ENCODE measurements at places on chromosomes 6 and 20.

- DNase-seq: no peak
These were observed 2.4 kb downstream of the NKX2-2 start for GRCh38 chr20:21511485-21511849.

DNA sequence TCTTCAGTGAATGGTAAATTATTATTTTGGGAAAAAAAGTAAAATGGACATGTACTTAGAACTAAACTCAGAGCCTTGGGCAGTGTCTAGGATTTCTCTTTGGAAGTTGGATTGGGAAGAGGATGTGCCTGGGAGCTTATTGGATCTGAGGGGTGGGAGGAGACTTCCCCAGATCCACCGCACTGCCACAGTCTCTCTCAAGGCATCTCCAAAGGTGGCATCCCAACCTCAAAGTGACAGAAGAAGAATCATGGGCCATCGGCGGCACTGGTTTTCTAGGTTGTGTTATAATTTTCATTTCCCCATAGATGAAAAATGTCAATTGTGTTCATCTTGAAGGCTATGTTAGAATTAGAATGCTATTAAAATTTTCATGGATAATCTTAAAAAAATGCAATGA, 66.8 kb upstream of the CD93 start:
- DNase-seq: no peak

- no peak for DNase-seq
These were observed 82.5 kb downstream of the PREX1 start for GRCh38 chr20:48745330-48745729.

DNA sequence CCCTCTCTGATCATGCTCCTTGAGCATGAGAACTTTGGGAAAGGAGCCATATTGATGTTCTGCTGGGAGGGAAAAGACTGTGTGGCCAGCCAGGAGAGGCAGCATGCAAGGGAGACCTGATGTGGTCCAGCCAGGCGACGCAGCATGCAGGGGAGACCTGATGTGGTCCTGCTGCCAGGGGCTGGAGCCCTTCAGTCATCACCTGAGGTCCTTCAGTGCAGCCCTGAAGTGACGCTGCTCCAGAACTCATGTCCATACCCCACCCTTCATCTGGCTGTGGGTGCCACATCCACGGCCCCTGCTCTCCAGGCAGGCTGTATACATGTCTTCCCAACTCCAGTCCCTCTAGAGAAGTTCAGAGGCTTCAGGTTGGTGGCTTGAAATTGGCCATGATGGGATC, 134.4 kb downstream of the ERMARD start:
- DNase-seq: no peak

- DNase-seq: no peak
These were observed 54.0 kb downstream of the GMPR start for GRCh38 chr6:16292432-16292831.

GRCh38 chr6:120938164-120938875, 396.0 kb downstream of the TBC1D32 start:
- no peak for DNase-seq

DNA sequence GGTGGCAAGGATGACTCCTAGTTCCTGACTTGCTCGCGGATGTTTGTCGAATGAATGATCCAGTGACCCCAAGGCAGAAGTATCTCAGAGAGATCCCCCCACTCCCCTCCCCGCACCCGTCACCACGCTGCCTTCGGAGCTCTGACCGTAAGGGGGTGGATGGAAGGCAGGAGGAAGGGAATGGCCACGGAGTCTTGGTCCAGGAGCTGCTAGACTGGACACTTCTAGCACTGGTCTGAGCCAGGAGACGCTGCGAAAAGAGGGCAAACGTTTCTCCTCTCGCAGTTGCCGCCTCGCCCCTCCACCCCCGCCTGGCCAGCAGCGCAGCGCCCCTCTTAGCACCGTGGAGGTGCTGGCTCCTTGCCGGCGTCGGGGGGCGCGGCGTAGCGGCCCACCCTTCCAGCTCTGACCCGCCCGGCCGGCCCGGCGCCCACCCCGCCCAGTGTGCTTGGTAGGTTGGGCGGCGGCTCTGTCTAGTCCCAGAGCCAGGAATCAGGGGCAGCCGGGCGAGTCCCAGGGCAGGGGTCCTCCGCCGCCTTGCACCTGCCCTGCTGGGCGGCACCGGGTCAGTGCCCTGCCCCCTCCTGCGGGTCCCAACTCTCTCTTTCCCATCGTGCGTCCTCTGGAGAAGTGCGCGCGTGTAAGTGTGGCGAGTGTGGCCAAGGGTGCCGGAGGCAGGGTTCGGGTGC, 2.4 kb upstream of the DBNDD2 start:
- DNase-seq: no peak

GRCh38 chr6:39075010-39075686, 26.6 kb downstream of the GLP1R start:
- DNase-seq: no peak

DNA sequence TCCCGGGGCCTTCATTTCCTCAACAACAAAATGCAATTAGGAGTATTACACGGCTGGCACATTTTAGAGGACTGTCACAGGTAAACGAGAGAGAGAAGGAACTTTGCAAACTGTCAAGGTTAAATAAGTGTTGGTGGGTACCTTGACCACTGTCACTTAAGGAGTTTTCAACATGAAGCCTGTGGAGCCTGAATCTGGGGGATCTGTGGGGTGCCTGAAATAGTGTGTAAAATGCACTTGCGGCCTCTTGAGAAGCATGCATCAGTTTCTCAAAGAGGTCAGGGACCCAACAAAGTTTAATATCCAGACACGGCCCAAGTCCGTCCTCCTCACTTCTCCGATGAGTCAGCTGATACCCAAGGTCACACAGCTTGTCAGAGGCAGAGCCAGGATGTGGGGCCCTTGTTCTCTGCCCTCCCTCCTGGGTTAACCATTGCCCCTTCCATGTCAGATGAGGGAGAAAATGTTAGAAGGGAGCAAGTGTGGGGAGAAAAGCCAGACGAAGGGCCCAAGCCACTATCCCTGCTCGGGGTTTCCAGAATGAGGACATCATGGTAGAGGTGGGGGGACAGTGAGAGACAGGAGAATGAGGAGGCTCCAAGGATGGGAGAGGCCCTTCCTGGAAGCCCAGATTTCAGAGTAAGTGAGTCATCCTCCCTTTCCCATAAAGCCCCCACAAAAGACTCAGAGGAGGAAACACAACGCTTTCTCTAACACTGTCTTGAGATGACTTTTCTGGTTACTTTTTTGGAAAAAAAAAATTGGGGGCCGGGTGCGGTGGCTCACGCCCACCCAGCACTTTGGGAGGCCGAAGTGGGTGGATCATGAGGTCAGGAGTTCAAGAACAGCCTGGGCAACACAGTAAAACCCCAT, 42.2 kb downstream of the C6orf132 start:
- DNase-seq: no peak

DNA sequence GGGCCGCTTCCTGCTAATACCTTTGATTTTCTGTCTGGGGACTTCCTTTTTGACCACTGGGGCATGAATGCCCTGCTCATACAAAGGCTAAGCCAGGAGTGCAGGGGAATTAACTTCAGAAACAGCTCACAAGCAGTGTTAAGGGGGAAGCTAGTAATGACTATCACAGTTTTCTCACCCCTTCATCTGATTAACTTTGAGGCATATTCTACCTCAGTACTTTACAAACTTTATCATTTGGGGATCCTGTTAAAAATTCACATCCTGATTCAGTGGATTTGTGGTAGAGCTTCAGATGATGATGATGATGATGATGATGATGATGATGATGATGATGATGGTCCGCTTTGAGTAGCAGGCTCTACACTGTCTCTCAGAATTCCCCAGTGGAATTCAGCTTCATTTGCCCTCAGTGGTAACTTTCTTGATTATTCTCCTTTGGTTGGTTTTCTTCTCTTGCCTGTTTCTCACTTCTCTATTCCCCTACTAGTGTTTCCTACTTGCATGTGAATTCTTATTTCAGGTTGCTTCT, 78.4 kb upstream of the TMEM170B start:
- DNase-seq: no peak

DNA sequence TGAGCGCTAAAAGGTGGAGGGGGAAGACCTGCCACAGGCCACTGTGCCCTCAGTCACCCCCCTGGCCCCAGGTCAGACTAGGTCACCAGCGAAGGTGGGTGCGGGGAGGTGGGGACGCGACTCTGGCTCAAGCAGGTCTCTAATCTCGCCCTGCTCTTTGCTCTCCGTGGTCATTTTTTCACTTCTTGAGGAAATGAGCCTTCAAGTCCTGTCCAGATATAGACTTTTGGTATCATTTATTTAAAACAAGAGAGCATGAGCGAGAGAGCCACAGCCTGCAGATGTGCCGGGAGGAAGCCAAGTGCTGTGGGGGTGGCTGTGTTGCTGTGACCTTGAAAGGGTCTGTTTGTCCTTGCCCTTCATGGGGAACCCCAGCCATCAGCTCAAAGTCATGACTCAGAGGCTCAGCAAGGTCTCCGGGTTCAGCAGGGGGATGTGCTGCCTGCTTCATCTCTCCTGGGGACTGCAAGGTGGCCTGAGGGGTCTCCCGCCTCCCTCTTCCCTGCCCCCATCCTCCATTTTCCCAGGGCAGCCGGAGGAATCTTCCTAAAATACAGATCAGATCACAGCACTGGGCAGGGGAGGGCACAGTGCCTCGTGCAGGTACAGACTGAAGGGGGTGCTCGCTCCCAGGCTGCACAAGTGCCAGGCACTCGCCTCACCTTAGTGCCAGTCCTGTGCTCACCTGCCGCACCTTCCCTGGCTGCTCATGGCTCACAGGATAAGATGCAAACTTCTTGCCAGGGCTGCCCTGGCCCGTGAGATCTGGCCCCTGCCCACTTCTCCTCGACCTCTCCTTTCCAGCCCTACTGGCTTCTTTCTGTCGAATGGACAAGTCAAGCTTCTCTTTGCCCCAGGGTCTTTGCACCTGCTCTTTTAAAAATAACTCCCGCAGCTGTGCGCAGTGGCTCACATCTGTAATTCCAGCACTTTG, 26.5 kb downstream of the SULF2 start:
- no peak for DNase-seq

GRCh38 chr20:16771213-16771612, 23.1 kb downstream of the OTOR start:
- DNase-seq: no peak

DNA sequence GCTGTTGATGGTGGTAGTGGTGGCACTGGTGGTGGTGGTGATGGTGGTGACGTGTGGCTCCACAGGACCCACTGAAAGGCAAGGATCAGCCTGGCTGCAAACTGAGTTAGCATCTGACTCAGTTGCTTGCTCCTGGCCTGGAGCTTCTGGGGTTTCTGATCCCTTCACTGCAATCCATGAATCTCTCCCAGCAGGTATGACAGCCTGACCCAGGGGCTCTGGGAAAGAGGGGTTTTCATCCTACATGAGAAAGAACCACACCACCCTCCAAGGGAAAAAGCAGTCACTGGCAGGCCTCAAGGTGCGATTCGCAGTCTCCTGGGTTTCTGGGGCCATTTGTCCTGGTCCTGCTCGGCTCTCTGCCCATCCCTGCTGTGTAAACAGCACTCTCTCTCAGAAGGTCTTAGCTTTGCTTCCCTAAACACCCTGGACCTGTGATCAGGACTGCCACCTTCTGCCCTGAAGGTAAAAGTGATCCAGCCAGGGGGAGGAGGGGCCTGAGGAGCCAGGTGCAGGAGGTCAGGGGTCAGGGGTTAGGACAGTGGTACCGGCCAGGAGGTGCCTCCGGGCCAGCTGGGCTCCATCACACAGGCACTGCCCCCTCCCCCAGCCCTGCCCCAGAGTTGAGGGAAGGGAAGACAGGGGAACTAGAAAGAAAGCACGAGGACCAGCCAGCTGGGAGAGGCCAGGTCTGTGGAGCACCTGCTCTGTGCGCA, 152.0 kb downstream of the BMP7 start:
- no peak for DNase-seq

GRCh38 chr6:4496284-4496683, 279.9 kb upstream of the CDYL start:
- DNase-seq: no peak

DNA sequence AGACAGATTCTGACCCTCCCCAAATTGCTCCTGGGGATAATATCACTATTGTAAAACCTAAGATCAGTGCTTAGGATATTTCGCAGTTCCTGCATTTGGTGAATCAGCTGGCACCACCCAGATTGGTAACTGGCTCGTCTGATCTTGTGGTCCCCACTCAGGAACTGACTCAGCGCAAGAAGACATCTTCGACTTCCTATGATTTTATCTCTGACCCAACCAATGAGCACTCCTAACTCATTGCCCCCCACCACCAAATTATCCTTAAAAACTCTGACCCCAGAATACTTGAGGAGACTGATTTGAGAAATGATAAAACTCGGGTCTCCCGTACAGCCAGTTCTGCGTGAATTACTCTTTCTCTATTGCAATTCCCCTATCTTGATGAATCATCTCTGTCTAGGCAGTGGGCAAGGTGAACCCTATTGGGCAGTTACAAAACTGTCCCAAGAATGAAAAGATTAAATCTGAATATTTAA, 55.7 kb upstream of the PRND start:
- peak; percentile 40 for DNase-seq

- peak; percentile 72 for DNase-seq
These were observed 83.1 kb downstream of the IRF4 start for GRCh38 chr6:474453-475185.

DNA sequence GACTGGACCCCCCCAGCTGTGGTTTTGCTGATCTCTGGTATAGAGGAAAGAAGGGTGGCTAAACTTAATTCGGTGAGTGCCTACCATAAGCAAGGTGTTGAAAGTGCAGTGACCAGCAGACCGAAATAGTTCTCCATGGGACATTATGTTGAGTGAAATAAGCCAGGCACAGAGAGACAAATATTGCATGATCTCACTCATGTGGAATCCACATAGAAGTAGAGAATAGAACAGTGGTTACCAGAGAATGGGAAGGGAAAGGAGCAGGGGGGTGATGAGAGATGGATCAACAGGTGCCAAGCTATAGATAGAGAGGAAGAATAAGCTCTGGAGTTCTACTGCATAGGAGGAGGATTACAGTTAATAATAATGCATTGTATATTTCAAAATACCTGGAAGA, 9.7 kb upstream of the GCNT2 start:
- no peak for DNase-seq

GRCh38 chr20:8394308-8394945, 262.4 kb downstream of the PLCB1 start:
- no peak for DNase-seq

GRCh38 chr20:53597030-53597482, 3.4 kb upstream of the ZNF217 start:
- DNase-seq: no peak

- no peak for DNase-seq
These were observed 22.2 kb downstream of the BANF2 start for GRCh38 chr20:17721802-17722486.

DNA sequence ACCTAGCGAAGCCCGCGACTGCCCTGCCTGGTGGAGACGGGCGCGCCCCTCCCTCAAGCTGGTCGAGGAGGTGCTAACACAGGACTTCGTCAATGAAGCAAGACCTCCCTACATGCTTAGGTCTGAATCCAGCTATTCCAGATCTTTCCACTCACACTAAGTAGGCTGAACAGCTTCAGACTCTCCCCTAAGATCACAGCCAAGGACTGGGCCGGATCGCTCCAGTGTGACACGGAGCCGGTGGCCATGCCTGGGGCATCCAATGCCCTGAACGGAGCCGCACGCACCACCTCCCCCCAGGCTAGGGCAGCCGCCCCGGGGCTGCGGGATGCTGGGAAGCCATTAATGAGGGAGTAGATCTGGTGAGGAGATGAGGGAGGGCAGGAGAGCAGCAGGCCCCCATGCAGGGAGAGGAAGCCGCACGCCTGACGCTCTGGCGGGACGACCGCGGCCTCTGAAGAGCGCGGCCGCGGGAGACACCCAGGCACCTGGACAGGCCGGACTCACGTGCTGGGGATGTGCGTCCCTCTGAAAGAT, 200.0 kb downstream of the WDR27 start:
- DNase-seq: no peak
